ENCODE measurements at places on chromosomes 2 and 18.

DNA sequence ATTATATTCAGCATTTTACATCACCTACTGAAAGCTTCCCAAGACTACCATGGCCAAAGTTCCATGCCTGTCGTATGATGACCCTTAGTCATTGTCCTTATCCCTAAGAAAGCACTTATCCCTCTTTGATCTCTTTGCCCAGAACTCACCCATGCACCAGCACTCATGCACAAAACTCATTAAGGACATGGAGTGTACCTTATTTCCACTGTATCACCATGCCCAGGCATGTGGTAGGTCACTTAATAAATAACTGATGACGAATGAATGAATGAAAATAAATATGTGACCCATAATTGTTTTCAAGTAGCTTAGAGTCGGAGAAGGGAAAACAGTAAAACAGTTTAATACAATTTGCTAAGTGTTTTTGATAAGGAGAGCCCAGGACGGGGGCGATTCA lies 220.1 kb downstream of the IKZF2 start:
- DNase-seq = no peak

GRCh38 chr2:155715705-155716104 lies 616.8 kb downstream of the NR4A2 start:
- DNase-seq = no peak

DNA sequence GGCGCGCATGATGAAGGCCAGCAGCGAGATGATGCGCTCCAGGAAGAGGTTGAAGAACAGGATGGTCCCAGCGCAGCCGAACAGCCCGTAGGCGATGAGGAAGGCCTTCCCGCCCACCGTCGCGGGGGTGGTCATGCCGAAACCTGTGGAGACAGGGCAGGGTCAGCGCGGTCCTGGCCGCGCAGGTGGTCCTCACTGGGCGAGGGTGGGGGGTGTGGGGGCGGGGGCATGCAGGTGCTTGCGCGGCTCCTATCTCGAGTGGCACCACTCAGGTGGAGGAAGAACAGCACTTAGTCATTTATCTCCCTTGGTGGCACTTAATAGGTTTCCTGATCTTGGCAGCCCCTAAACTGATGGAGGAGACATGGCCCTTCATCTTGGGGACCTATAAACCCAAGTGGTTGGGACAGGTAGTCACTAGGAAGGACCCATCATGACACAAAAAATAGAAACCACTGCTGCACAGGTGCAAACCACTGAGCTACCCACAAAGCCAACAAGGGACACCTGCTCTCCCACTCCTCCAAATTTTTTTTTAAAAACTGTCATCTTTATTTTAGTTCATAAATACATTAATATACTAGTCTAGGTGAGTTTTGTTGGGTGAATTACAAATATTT lies 118.8 kb downstream of the MSH2 start:
- DNase-seq = no peak

- no peak for DNase-seq
These were observed 110.0 kb upstream of the MAP3K20 start for GRCh38 chr2:172965433-172966212.

Data from GM04503 (cell line).